ENCODE measurements at places on chromosomes 5 and 9.

DNA sequence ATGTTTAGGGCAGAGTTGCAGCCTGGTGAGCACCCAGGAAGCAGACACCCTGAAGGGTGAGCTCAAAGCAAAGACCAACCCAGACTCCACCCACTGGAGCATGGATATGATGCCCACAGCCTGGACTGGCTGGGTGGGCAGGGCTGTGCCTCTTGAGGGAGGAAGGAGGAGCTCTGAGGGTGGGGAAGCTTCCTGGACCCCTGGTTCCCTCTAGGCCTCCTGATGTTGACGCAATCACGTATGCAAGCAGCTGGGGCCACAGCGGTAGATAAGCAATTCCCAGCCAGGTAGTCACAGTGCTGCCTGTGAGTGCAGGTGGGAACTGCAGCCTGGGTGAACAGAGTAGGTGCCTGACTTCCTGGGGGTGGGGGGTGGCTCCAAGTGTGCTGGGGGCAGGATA, 271.5 kb downstream of the CDK5RAP2 start:
- no peak for DNase-seq

DNA sequence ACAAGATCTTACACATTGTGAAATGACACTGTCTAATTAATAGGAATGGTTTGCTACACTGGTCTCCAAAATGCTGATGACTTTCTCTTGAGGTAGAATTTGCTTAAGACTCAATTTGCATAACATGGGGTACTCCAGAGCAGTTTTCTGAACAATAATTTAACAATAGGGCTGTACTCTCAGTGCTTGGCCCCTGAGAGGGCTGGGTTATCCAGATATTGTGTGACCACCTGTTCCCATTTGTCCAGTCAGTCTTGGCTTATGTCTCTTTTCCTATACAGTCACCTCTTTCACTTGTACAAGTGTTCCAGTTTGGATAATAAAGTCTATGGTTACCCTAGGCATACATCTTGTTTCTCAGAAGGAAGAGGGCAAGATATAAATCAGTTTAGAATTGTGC, 17.9 kb downstream of the ZSWIM6 start:
- no peak for DNase-seq

DNA sequence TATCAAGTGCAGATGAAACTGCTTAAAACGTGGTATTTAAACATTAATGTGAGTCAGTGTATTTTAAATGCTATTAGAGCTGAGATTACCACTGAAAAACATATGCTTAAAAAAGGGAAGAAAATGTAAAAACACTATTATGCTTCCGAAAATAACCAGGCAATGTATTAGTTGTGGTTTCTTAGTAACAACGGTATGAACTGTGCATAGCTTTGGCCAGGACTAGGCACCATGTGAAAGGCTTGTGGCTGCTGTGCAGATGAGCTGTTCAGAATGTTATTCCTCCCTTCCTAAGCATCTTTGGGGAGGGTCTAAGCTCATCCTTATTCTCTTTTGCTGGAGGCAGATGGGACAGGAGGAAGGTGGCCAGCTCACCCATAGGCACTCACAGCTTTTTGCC, 84.9 kb downstream of the NTRK2 start:
- peak; percentile 84 for DNase-seq

GRCh38 chr5:167593329-167594060, 698.0 kb upstream of the WWC1 start:
- no peak for DNase-seq

DNA sequence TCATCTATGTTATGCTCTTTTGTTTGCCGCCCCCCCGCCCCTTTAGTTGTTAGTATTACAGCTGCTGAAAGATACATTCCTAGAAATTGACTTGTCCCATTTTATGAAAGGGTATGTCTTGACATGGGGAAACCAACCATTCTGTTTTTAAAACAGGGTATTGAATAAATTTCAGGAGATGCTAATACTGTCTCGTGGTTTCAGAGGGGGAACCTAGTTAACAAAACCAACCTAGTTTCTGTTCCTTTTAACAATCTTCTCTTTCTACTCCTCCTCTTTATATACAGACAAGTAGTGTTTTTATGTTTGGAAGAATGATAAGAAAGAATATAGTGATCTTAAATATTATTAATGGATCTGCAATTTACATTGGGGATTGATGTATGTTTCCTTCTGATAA, 3.5 kb downstream of the PIP5K1B start:
- no peak for DNase-seq

DNA sequence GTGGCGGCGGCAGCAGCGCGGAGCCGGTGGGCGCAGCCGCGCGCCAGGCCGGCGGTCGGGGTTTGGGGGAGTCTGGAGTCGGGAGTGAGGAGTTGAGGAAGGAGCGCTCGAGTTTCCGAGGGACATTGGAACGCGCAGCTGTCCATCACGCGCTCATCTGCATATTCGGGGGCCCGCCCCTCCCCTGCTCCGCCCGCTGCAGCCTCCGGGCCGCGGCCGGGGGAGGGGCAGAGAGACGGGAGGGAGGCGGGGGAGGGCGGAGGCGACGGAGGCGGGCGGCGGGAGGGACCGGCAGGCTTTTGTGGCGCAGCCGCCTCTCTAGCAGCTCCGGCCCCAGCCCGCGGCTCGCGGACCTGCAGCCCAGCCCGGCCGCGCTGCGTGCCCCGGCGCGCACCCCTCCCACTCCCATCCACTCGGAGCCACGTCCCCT, at the start of gene IRX2:
TSS of gene IRX2 (minus strand) at position 86 of the 430 bp plus-strand sequence. CDS start 264 bp downstream, outside the sequence.
- DNase-seq = peak; percentile 94

DNA sequence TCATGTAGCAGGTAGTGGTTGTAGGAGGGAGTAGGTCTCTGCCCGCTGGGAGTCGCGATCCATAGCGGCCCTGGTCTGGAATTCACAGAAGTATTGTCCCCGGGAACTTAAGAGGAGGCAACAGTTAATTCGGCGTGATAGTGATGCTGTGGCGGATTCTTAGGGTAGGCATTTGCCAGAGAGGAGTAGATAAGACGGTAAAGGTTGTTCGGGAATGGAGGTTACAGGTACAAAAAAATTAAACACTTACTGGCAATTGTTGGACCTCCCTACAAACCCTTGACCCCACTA, 679 bp downstream of the SMC5 start:
- no peak for DNase-seq

GRCh38 chr5:52956014-52956413, 33.1 kb upstream of the ITGA2 start:
- DNase-seq = no peak

GRCh38 chr9:15135164-15135792, 171.7 kb downstream of the TTC39B start:
- peak; percentile 93 for DNase-seq

DNA sequence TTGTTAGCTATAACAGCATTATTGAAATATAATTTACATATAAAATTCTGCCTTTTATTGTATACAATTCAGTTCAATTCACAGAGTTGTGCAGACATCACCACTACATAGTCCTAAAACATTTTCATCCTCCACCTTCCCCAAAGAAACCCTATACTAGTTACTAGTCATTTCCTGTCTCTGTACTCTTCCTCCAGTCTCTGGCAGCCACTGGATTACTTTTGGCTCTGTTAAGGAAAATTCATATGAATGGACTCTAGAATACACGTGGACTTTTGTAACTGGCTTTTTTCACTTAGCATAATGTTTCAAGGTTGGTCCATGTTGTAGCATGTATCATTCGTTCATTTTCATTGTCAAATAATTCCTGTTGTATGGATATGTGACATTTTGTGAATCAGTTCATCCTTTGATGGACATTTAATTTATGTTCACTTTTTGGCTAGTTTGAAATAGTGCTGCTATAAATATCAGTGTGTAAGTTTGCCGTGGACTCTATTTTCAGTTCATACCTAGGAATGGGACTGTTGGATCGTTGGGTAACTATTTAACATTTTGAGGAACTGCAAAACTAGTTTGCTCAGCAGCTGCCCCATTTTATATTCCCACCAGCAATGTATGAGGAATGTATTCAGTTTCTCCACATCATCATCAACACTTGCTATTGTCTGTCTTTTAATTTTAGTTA, 9.7 kb downstream of the ICE1 start:
- DNase-seq = peak; percentile 50

DNA sequence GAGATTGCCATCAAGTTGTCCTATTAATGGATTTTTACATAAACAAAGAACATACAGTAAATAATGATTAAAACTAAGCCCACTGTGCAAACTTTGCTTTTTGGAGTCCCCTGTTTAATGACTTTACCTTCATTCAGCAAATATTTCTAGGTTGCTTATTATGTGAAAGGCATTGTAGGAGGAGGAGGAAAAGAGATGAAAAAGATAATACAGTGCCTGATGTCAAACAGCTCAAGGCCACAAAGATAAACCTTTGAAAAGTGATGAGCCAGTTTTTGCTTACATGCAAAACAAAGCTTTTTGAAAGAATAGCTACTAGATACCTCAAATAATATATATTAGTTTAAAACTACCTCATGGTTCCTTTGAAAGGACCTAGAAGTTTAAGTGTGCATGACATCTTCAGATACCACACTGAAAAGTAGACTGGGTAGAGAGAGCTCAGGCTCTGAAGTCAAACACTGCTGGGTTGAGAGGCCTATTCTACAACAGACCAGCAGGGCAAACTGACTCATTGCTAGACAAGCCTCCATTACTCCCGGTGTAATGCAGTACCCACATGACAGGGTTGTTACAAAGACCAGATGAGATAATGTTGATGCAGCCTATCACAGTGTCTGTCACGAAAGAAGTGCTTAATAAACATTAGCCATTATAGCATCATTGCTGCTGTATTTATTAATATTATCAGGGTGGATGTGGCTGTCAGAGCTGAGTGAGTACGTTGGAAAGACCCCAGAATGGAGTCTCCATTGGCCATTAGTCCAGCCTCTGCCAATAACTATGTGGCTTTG, 11.8 kb downstream of the DEPDC1B start:
- no peak for DNase-seq
